Activated T-cell treated with anti-CD3 and anti-CD28 coated beads, Interleukin-2, amount 50 U/mL, for 72 hours (primary cell): ENCODE measurements at places on chromosomes 13 and 19.

DNA sequence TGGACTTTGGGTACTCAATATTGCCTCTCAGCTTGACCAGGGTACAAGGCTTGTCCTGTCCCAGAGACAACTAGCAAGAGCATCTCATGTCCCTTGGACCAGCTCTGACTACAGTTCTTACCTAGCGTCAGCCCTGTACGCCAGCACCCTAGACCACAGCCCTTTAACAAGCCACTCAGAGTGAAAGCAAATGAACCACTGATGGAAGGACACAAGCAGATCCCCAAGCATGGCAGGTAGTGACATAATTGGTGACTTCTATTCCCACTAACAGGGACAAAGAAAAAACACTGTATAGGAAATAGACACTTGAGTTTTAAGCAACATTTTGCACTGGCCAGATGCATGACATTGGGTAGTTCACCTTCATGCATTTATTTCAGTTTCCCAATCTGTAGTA, 8.8 kb upstream of the LRCH1 start:
- DNase-seq, result no peak

DNA sequence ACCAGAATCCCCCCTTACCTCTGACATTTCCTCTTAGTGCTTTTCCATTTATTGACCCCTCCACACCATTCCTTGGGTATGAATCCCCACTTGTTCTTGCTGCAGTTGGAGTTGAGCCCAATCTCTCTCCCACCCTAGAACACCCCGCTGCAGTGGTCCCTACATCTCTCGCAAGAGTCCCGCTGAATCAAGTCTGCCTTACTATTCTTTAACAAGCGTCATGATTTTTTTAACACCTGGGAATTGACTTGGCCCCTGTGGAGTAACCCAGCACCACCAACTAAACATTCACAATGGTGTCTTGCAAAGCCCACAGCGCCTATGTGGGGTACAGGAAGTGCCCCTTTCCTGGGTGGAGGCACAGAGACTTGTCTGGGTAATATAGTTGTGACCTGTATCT, 13.2 kb upstream of the ZNF599 start:
- no peak for DNase-seq

DNA sequence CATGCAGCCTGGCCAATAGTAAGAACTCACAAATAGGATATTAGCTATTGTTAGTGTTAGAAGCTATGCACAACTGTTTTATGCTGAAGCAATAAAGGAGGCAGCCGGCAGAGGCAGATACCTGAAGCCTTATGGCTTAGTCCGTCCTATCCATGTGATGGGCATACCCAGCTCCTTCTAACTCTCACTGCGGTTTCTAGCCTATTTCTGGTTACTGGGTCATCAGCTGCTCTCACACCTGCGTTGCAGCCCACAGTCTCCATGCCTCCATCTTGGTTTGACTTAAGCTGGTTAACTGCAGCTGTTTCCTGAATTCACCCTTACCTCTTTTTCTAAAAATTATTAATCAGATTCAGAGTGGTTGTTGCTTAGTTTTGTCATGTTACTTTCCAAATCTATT, 40.5 kb upstream of the CNMD start:
- no peak for DNase-seq

DNA sequence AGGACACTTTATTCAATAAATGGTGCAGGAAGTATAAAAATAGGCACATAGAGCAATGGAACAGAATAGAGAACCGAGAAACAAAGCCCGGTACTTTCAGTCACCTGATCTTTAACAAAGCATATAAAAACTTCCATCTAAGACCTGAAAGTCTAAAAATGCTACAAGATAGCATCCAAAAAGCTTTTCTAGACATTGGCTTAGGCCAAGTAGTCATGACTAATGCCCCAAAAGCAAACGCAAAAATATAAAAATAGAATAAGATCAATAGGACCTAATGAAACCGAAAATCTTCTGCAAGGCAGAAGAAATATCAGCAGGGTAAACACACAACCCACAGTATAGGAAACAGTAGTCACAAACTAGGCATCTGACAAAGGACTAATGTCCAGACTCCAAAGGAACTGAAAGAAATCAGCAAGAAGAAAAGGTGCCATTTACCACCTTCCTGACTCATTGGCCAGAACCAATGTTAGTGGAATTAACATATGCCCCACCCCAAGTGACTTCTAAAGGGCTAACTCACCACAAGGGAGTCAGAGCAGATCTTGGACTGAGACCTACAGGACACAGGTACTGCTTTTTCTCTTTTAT, 40.8 kb upstream of the CEACAM21 start:
- DNase-seq, result no peak

GRCh38 chr19:32357720-32358119, 12.3 kb downstream of the ZNF507 start:
- DNase-seq, result no peak

DNA sequence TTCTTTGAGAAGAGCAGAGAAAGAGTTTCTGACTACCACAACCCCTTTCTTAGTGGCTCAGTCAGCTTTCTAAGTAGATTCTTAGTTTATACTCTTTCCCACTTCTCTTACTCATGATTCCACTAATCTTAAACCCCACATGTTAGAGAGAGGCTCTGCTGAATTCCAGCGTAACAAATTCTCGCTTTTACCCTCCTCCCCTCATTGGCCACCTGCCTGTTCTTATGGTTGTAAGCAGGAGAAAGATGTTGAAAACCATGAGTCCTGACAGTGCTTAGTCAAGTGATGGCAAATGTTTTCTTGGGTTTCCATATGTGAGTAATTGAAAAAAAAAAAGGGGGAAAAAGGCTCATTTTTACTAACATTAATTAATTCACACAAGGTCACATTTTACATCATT, 125.9 kb downstream of the ZDHHC20 start:
- DNase-seq, result no peak

- no peak for DNase-seq
These were observed 25.0 kb downstream of the SHC2 start for GRCh38 chr19:435707-436412.
